ENCODE measurements at places on chromosomes 1 and 21. TPM values are rescaled to one million over a fixed set of nuclear protein-coding genes. Genes with fewer than 3 reads are reported as not detected.

The ILDR2 gene
- 2.3 TPM for total RNA-seq

The OR2M4 gene
- total RNA-seq, result not detected

GRCh38 chr1:4076346-4076745, 176.3 kb upstream of the C1orf174 start:
- DNase-seq, result no peak

DNA sequence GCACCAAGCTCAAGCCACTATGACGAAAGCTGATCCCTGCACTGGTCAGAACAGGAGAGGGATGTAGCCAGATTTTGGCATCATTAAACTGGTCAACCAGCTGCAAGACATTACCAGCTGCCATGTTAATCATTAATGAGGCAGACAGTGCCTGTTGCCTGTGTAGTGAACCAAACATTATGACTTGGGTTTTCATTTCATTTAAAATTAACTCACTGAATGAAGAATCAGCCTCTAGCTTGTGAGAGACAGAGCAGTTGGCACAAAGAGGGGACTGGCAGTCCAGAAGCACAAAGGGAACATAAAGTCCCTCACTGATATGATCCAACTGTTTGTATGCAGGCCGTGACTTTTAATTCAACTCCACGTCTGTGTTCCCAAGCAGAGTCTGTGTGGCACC, 318.9 kb downstream of the SEC16B start:
- peak; percentile 74 for DNase-seq

DNA sequence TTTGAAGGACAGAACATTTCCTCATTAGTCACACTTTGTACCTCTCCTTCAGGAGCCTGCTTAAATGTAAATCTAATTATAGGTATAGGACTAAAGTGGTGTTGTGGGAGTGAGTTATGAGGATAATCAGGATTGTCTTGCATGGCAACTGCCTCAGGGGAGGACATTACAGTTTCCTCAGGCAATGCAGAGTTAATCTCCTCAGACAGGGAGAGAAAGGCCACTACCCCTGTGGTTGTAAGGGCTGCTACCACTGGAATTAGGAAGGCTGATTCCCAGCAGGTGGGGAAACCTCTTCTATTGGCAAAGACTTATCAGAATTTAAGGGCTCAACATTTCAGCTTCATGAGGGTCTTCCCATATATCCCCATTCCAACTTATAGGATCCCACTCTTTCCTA, 286.8 kb upstream of the PBX1 start:
- no peak for DNase-seq
